Left lobe of liver (tissue), 2 donors: ENCODE measurements at places on chromosomes 7 and 10.

DNA sequence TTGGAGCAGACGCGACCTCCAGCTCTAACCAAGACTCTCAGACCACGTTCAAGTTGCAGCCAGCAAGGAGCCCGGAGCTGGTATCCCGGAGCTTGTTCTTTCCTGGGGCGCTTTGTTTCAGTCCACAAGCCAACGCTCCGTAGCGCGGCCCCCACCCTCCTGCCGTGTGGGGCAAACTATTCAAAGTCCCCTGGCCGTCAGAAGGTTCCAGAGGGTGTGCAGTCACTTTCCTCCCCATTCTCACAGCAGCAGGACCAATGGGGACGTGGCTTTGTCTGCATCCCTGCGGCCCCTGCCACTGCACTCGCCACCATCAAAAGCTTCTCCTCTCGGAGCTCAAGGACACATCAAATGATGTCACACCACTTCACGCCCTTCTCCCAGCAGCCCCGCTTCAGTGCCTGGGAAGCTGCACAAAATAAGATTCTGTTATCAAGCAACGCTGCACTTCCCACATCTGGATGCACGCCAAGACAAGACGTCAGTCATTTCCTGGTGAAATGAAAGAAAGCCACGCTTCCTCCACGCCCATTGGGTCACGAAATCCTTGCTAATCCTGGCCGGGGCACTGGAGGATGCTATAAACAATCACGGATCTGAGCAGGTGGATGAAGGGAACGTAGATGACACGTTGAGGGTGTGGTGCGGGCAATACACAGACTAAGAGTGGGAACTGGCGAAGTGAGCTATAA lies 348.2 kb downstream of the PTPRN2 start:
- DNase-seq: no peak

- no peak for DNase-seq
Observed at GRCh38 chr7:77501192-77501515, 35.9 kb upstream of the PTPN12 start.

GRCh38 chr7:138105221-138105620 lies 29.0 kb downstream of the AKR1D1 start:
- no peak for DNase-seq

DNA sequence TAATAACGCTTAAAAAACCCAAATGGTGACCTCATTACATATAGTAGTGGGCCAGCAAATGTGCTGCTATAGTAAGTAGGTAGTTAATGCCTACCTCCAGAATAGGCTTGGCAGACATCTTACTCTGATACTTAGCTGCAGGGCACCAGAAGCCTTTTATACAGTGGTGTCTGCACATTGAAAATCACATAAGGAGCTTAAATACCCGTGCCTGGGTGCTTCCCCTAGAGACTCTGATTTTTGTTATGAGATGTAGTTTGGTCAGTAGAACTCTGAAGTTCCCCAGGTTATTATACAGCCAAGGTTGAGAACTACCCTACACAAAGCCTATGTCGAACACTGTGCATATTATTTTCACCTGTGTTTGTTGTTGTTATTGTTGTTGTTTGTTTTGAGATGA lies 47.2 kb downstream of the ANKIB1 start:
- no peak for DNase-seq
